ENCODE measurements at places on chromosomes 5 and 9.

- DNase-seq = no peak
These were observed 26.4 kb downstream of the NCS1 start for GRCh38 chr9:130198501-130199179.

- no peak for DNase-seq
These were observed 131.4 kb downstream of the COMMD10 start for GRCh38 chr5:116216246-116216645.

DNA sequence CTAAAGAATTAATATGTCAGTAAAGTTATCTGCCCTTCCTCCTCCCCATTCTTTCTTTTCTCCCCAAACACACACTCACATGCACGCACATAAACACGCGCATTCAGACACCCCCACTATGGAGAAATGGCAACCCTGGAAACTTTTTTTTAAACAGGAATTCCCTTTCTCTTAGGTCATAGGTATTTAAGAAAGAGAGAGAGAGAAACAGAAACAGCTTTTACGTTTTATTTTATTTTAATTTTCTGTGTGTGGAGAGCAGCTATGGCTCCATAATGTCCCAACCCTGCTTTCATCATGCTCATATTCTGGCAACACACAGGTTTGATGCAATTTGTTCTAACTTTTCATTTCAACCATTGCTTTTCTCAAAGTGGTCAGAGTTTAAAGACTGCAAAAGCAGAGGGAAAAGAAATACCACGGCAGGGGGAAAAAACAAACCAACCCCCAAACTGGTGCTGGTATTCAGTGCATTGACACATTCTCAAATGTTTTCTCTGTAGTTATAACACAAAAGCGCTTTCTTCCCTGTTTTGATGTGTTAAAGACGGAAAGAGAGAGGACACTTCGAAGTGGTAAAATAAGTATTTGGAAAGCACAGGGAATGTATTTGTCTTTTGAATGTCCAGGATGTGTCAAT lies 126.0 kb upstream of the TMEM161B start:
- no peak for DNase-seq

- DNase-seq = no peak
These were observed 60.6 kb upstream of the TMEM215 start for GRCh38 chr9:32722704-32723103.

DNA sequence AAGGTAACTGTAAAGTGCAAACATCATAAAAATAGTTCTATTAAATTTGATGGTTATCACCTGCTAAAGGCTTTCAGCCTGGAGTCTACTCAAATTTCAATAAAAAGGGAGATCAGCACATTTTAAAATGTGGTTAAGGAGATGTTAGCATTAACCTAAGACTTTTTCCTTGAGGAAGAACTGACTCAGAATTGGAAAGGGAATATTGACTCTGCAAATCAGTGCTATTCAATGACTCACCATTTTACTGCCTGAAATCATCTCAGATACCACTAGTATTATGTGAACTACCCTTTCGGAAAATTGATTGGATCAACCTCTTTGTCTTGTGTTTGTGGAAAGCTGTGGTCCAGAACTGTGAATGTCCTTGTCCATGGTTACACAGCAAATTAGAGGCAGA lies 113.3 kb downstream of the ADRB2 start:
- DNase-seq = peak; percentile 46

DNA sequence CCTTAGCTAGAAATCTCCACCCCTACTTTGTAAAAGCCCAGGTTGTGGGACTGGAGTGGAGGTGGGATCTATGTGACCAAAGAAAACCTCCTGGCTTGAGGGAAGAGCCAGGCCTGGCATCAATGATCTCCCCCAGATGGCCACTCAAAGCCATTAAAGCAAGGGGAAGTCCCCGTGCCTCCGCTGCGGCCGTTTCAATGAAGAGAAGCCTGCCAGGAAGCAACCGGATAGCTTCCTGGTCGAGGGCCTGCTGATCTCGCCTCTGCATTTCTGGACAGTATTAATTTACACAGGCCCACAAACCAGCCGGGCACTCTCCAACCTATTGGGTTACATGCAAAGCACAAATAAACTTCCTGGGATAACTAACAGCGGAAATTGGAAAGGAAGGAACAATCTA lies 160.5 kb upstream of the MSX2 start:
- DNase-seq = no peak

DNA sequence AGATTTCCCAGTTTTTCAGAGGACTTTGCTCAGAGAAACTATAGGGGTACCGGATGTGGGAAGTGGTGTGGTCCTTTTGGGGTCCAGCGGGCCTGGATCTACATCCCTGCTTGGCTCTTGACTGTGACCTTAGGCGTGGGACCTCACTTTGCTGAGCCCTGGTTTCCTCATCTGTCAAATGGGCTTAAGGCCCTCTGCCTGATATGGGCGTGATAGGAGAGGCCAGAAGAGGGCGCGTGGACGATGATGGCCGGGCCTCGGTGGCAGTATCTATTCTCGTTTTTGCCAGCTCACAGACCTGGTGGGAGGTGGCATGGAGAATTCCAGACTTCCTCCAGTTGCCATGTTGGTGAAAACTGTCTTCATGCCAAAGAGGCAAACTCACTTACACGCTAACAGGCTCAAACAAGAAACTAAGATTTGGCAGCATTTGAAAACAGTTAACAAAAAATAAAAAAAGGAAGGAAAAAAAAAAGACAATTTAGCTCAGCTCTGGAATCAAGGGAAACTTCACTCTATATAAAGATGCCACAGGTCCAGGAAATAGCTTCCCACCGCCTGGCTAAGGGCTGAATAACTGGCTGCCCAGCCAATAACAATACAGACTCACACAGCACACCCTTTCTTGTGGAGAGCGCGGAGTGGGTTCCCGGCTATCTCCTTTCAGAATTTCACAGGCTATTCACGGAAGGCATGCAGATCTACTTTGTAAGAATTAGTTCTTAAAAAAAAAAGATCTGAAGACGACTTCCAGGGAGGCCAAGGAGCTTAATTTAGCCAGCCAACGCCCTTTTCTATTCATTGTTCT lies 1.7 kb downstream of the SH3PXD2B start:
- peak; percentile 84 for DNase-seq

DNA sequence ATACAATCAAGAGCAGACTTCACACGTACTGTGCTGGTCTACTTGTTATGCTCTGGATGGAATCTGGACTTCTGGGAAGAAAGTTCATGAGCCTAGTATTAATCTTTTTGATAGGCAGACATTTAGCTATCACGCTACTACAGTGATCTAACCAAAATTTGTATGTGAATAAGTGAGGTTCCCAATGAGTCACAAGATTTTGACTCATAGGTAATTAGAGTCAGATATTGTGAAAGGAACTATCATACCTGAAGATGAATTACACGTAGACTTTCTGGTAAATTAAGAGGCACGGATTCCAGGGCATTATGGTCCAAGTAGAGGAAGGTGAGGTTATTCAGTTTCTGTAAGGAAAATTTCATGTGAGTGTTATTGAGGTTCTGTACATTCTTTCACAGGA lies 18.4 kb downstream of the OGN start:
- no peak for DNase-seq

GRCh38 chr5:134736173-134736812 lies 2.1 kb upstream of the CAMLG start:
- DNase-seq = no peak

DNA sequence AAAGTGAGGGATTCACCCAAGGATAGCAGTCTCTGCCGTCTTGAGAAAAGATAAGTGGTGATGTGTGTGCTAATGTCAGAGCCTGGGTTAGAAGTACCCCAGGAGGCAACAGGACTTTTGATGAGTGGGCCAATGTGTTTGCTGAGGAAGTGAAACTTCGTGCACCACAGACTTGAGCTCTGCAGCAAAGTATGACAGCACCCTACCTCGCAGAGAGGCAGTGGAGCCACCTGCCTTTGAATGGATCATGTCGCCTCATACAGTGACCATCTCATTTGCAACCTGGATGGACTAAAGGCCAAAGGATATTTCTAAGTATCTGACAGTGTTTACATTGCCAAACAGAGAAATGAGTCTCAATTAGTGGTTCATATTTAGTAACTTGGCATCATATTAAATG lies 593.9 kb upstream of the GRAMD2B start:
- DNase-seq = no peak

GRCh38 chr5:149217803-149218155 lies 53.9 kb upstream of the AFAP1L1 start:
- DNase-seq = no peak

GRCh38 chr5:142753116-142753631 lies 17.0 kb upstream of the ARHGAP26 start:
- no peak for DNase-seq

DNA sequence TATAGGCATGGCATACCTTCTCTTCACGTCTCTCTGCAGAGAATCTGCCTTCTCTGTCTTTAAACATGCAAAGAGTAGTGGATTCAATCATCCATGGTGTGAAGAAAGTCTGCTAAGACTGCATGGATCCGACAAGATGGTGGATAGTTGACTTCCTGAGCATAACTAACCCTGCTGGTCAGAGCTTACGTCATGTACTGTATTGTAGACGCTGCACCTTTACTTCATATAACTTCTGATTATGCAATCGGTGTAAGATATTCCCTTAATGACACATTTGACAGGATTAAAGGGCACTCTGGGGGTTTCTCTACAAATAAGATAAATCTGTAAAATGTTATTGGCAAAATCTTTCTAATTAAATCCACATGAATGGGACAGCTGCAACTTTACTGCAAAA lies 240.3 kb upstream of the NREP start:
- DNase-seq = peak; percentile 71

- peak; percentile 53 for DNase-seq
These were observed 339.2 kb downstream of the PRR16 start for GRCh38 chr5:120803282-120803681.

DNA sequence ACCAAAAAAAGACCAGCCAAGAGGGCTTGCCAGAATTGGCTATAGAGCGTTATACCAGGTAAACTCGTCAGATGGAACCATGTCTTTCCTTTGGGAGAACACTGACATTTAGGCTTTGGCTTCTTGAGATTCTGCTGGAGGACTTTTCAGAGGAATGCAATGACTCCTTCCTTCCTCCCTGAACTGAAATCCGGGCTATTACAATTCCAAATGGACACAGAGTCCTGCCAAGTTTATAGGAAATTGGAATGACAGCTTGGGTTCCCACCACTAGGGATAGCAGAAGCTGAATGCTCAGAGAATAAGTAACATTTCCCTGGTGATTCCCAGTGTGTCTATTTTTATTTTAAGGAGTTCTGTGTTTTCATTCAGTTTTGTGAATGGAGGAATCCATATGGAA lies 143.0 kb downstream of the FGF1 start:
- DNase-seq = peak; percentile 67

DNA sequence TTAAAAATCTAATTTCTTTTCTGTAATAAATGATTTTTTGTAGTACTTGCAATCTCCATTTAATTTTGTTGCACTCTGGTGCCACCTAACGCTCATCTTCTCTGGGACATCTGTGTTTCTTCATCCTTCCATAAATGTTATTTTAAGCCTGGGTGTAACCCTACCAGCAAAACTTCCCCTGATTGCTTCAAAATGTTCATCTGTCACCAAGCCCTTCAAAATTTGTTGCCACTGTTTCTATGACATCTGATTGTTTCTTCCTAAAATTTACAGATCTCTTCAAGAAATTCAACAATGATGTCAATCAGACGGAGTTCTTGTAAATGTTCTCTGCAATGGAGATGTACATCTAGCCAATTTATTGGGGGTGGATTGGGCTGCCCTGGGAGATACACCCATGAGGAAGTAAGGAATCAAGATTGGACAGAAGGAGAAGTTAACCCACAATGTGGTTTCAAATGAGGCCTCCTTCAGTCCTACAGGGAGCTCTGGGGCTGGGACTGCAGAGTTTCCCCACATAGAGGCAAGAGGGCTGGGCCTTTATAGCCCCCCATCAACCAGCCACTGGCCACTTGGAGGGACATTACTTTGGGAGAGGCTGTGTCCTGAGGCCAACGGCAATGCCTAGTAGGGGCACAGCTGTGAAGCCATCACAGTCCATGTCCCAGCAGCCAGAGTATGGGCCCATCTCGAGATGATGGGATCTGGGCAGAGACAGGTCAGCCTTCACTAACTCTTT lies 23.3 kb downstream of the MCTP1 start:
- DNase-seq = peak; percentile 68

DNA sequence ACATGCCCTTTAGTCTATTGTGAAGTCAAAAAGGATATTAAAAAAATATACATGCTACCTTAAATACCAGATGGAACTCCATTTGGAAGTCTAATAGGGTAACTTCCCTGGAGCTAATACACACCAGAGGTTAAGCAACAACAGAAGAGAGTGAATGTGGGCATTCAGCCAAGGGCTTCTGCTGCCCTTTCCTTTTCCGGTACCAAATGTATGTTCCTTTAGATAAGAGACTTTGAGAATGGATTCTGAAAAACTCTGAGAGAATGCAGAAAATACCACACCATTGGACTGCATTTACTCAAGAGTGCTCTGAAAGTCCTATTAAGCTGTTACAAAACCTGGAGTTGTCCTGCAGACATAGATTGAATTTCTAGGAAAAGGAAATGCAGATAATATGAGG lies 23.8 kb upstream of the TRPM3 start:
- no peak for DNase-seq

GRCh38 chr9:100027543-100027942 lies 71.3 kb downstream of the ERP44 start:
- DNase-seq = no peak

GRCh38 chr5:83084336-83084735 lies 7.0 kb downstream of the XRCC4 start:
- DNase-seq = no peak

DNA sequence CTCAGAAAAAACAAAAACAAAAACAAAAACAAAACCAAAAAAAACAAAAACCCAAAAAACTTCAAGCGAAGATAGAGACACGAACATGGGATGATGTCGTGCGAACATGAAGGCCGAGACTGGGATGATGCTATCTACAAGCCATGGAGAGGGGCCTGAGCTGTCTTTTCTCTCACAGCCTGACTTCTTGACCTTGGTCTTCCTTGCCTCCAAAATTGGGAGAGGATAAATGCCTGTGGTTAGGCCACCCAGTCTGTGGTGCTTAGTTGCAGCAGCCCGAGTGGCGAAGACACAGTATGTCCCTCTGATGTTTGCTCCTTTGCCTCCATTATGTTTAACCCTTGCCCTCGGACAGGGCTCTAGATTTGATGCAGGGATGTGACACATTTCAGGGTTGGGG lies 130.4 kb upstream of the BASP1 start:
- DNase-seq = no peak

GRCh38 chr9:131290036-131290766 lies 678 bp downstream of the PLPP7 start:
- DNase-seq = no peak

DNA sequence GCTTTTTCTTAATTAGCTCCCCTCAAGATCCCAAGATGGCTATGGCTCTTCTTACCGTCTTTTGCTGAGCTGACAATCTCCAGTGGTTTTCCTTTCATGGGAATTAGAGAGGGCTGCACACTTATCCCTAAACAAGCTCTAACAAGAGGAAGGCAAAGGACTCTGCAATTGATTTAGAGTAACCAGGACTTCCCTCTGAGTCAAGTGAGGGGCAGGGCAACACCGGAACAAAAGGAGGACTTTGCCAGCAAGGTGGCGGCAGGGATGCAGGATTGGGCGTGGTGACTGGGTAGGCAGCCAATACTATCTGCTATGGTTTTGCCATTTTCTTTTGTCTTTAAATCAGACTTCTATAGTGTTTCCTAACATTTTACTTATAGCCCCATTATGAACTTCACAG lies 9.8 kb downstream of the SLC44A1 start:
- no peak for DNase-seq
